ENCODE measurements at places on chromosomes 1 and 21.
A peak's percentile ranks its signal among the peaks of the same experiment; 100 is the strongest.

- DNase-seq = no peak
Measured at GRCh38 chr1:210687582-210688279, 359.0 kb downstream of the HHAT start.

DNA sequence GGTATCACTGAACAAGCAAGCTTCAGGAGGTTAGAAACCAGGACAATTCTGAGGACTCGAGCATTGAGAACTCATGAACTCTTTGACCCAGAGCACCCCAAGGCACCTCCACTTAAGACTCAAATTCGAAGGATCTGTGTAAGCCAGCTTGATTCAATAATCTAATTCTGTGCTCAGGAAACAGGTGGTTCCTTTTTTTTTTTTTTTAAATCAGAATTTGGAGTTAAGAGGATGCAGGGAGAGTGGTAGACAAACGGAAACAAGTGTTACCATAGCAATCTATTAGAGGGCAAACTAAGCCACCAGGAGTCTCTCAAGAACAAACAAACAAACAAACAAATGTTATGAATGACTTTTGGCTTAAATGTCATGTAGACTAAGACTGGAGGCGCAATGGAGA lies 53.8 kb upstream of the DPH5 start:
- DNase-seq = no peak

GRCh38 chr21:36122977-36123376 lies 11.9 kb upstream of the CBR3 start:
- DNase-seq = no peak

DNA sequence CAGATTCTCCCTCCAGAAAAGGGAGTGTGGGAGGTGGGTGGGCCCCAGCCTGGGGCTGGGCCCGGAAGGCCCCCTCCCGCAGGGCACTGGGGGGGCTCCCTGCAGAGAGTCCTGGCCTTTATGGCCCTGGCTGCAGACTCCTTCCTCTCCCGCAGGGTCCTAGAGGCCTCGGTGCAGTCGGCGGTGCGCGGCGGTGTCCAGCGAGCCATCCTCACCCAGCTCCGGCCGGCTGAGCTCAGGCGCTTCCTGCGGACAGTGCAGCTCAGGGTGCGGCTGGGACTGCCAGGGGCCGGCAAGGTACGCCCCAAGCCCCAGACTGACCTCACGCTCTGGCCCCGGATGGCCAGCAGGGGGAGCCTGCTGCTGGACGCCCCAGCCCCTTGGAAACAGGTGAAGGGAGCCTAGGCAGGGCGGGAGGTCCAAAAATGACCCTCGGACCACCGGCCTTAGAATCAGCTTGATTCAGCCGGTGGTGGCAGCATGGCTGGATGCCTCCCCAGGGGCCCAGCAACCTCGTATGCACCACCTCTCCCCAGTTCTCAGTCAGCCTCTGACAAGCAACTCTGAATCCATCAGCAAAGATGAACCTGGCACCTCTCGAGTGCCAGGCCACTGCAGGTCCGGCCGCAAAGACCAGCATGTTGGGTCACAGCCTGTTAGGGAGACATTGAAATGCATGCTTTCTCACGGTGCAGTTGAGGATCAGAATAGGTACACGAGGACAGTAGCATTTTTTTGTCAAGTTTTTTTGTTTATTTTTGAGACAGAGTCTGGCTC lies 20.6 kb downstream of the MTHFR start:
- DNase-seq = peak; percentile 79

- DNase-seq = no peak
Measured at GRCh38 chr1:239536165-239536849, 149.9 kb downstream of the CHRM3 start.

DNA sequence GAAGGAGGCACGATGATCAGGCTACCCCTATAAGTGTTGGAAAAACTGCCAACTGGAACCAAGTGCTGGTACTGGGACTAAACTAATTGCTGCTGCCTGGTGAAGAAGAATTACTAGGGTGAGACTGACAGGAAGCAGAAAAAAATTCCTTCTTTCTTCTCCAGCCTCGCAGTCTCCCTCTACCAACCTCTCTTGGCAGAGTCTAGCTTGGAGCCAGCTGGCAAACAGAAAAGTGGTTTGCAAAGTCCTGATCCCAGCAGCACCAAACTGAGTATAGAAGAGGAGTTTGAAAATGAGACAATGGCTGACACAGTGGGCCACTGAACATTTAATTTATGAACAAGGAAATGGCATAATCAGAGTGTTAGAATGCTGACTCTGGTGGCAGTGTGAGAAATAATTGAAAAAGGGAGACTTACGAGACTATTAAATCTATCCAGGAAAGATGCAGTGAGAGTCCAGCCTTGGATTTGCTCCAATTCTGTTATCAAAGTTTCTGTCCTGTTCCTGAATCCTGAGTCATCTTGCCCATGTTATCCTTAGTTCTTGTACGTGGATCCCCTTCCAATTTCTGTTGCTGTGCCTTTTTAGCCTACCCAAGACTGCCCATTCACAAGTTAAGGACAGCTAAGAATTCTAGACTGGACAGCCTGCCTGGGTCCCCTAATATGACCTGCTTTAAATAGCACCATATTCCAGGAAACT lies 23.7 kb upstream of the DISP1 start:
- peak; percentile 21 for DNase-seq

DNA sequence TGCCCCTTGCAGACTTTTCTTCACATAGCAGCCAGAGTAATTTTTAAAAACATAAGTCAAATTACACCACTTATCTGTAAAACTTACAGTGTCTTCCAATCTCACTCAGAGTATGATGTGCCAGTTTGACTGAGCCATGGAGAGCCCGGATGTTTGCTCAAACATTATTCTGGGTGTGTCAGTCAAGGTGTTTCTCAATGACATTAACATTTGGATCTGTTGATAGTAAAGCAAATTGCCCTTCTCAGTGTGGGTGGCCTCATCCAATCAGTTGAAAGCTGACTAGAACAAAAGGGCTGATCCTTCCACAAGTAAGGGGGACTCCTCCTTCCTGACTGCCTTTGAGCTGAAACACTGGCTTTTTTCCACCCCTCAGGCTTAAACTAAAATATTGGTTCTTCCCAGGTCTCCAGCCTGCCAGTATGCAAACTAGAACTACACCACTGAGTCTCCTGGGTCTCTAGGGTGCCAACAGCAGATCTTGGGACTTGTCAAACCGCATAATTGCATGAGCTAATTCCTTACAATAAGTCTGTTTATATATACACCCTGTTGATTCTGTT lies 157.9 kb upstream of the CTTNBP2NL start:
- no peak for DNase-seq

GRCh38 chr1:107318932-107319331 lies 178.1 kb downstream of the NTNG1 start:
- DNase-seq = no peak

DNA sequence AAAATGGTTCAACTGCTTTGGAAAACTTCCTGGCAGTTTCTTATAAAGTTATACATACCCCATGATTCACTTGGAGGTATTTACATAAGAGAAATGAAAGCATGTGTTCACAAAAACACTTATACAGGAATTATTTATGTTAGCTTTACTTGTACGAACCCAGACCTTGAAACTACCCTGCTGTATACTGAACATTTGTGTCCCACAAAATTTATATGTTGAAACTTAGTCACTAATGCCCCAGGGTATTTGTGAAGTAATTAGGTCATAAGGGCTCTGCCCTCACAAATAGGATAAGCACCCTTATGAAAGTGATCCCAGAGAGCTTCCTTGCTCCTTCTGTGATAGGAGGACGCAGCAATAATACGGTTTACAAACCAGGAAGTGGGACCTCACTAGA lies 42.7 kb upstream of the B3GALT2 start:
- peak; percentile 3 for DNase-seq

GRCh38 chr1:176157995-176158394 lies 49.1 kb downstream of the COP1 start:
- no peak for DNase-seq

DNA sequence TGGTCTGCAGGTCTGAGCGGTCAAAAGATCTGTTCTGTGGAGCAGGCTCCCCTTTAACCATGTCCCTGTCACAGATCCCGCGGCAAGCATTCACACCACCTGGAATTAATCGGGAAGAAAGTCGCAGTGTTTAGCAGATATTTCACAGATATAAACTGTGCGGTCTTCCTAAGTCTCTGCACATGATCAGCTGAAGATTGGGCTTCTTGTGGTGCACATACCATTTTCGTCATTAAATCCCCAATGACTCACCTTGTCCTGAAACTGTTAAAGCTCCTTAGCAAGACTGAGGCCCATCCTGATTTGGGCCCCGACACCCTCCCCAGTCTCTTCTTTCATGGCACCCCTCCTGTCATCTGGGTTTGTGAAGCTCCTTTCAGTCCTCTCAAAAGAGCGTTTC lies 158.8 kb downstream of the KIF26B start:
- no peak for DNase-seq

- DNase-seq = no peak
Measured at GRCh38 chr1:78511334-78511733, 20.6 kb downstream of the PTGFR start.

- no peak for DNase-seq
Measured at GRCh38 chr1:172338295-172338735, 82.2 kb upstream of the C1orf105 start.

DNA sequence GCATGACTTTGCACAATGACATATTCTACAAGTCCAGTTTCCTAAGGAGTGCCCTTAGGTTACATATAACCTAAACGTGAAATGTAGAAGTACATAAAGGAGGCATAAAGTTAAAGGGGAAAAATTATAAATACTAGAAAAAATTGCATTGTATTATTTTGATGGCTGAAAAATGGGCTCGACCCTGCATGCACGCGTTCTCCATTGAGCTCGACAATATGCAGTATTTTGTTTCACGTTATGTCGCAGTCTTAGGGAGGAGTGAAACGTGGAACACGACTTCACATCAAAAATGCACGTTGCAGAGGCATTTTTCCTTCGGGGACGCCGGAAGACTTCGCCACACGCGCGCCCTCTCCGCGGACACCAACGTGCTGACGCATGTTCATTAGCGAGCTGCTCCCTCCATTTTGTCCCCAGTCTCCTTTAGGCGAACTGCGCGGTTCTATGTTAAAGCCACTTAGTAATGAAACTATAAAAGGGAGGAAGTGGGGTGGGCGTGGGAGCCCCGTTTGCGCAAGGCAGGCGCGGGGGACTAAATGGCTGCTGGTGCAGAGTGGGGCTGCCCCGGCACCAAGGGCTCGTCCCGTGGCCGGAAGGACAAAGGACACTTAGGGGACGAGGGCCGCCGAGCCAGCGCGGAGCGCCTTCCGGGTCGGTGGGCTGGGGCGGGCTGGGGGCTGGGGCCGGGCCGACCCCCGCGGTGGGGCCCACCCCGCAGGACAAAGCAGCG lies 749 bp upstream of the COX20 start:
- DNase-seq = peak; percentile 95

DNA sequence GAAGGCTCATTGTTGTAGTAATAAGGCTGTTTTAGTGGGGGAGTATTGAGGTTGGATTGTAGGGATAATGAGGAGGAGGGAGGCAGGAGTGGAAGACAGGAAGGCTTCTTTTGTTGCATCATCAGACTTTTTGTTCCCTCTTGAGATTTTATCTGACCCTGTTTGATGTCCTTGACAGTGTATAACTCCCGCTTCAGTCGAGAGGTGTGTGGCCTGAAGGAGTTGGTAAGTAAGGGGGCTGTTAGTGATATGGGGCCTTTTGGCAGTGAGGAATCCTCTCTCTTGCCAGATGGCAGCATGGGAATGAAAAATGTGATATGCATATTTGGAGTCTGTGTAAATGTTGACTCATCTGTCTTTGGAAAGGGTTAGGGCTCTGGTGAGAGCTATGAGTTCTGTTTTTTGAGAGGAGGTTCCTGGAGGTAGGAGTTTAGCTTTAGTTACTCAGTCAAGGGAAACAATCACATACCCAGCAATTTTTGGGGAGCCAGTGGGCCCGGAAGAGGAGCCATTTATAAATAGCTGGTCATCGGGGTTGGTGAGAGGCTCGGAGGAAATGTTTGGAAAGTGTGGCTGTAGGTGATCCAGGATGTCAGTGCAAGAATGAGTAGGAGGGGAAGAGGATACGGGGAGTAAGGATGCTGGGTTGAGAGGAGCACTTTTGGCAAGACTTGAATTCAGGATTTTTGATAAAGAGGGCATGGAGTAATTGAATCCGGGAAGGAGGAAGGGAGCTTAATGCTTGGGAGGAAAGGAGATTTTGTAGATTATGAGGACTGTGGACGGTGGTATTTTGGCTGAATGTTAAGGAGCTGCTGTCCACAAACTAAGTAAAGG lies 136.7 kb upstream of the ETV3 start:
- peak; percentile 32 for DNase-seq

- DNase-seq = no peak
Measured at GRCh38 chr21:39561140-39561539, 51.6 kb upstream of the B3GALT5 start.

- DNase-seq = no peak
Measured at GRCh38 chr1:29531596-29531995, 295.3 kb downstream of the PTPRU start.

- no peak for DNase-seq
Measured at GRCh38 chr1:165487921-165488320, 43.0 kb upstream of the RXRG start.

GRCh38 chr1:212162635-212163034 lies 122.6 kb upstream of the PPP2R5A start:
- peak; percentile 42 for DNase-seq
